ENCODE measurements at places on chromosomes 4 and X.

DNA sequence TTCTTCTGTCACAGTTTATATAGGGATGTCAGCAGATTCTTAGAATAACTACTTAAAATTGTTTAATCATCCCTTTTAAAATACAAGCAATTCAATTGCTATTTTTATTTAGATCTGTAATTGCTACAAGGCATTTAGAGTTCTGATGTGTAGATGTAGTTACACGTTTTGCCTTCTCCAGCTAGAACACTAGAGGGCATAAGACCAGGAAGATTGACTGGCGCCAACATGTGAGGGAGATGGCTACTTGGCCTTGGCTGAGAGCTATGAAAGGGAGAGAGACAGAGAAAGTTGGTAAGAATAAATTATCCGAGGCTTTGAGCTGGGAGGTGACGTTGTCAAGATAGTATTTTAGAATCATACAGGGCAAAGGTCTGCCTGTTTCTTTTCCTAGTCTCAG, 563.7 kb upstream of the PRKX start:
- no peak for DNase-seq

- DNase-seq, result peak; percentile 6
These were observed 111.7 kb upstream of the RPS6KA3 start for GRCh38 chrX:20378233-20378920.

DNA sequence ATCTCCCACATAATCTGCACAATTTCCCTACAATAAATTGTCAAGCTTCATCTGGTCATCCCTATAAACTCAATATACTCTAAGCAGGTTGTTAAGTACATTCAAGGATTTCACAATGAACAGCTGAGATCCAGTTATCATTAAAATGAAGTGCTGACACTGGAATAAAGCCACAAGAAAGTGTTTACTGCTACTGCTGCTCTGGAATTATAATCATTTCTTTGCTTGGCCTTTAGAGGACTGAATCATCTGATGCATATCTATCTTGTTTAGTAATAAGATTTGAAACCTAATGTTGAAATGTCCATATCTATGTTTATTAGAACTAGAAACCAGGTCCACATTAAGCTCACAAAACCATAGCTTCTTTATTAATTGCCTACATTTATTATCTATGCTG, 338.6 kb upstream of the ZFP42 start:
- no peak for DNase-seq

- DNase-seq, result no peak
These were observed 90.0 kb upstream of the ADRA2C start for GRCh38 chr4:3676196-3676595.

DNA sequence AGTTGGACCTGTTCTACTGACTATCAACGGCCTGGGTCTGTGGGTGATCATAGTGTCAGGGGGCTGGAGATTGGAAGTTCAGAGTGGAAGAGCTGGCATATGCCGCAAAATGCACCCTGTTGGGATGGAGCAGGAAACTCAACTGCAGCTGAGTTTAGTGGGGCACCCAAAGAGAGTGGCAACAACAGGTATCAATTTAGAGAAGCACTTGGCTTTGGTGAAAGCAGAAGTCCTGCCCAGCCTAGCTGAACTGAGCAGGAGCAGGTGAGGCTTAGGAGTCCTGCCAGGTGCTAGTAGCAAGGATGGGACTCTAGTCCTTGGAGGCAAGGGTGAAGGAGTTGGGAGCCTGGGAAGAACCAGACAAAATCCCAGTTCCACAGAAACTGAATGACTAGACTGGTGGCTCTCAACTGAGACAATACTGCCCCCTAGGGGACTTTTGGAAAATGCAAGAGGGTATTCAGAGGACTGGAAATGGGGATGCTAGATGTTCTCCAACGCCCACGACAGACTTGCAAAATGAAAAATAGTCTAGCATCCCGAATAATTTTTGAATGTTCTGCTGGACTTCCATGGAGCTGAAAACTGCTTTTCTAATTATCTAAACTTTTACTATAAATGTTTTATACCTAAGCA, 49.4 kb downstream of the RTL9 start:
- peak; percentile 67 for DNase-seq

- DNase-seq, result no peak
These were observed 1454.1 kb downstream of the PCDH19 start for GRCh38 chrX:98956014-98956413.

- no peak for DNase-seq
These were observed 12.2 kb upstream of the MCF2 start for GRCh38 chrX:139720136-139720535.

DNA sequence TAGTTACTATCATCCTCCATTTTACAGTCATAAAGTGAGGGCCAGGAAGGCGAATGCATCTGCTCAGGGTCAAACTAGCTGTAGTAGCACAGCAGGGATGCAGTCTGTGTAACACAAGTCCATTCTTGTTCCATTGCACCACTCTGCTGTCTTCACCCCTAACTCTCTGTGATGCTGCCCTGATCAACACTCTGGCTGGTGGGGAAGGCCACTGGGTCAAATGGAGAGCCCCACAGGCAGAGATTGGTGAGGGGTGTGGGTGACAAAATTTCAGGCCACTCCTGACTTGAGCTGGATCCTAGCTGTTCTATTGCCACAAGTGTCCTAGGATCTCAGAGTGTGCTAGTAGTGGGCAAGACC, 136.5 kb downstream of the PJA1 start:
- DNase-seq, result no peak

- DNase-seq, result no peak
These were observed 25.7 kb upstream of the COX7B2 start for GRCh38 chr4:46934726-46935125.

- peak; percentile 94 for DNase-seq
These were observed at the start of gene JADE1 for GRCh38 chr4:128809477-128810330. JADE1 (plus strand) TSS chr4:128809700; CDS start chr4:128831759, 22,059 bp downstream.

- no peak for DNase-seq
These were observed 460.3 kb downstream of the ZIC3 start for GRCh38 chrX:138026211-138026610.

GRCh38 chr4:95550115-95550987, 1.6 kb upstream of the UNC5C start:
- DNase-seq, result no peak

GRCh38 chr4:25283948-25284347, 28.6 kb upstream of the ZCCHC4 start:
- no peak for DNase-seq

DNA sequence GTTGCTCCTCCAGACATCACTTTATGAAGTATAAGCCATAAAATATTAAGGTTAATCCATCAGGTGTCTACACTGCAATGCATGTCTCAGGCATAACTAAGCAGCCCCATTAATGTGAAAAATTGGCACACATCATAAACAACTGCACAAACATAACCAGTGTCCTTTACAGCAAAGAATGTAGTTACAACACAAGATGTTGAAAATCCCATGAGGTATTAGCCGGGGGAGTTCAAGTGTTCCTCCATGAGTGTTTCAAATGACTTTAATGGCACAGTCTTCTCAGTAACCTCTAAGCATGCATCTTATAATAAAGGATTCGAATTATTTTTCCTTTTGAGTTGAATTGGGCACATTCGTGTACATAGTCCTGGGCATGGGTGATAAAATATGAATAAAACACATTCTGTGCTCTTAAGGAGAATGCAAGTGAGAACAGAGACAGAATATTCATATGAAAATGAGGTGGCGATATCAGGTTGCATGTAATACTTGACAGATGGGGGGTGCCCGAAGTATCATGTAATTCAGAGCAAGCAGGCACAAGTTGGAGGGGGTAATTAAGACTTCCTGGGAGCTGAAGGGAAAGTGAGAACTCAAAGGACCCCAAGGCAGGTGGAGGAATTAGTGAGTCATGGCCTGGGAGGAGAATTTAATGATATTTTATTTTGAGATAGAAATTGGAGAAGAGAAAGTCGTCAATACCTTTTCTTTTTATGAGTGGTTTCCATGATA, 18.2 kb upstream of the VCX2 start:
- no peak for DNase-seq
